ENCODE measurements at places on chromosomes 2 and 18.

DNA sequence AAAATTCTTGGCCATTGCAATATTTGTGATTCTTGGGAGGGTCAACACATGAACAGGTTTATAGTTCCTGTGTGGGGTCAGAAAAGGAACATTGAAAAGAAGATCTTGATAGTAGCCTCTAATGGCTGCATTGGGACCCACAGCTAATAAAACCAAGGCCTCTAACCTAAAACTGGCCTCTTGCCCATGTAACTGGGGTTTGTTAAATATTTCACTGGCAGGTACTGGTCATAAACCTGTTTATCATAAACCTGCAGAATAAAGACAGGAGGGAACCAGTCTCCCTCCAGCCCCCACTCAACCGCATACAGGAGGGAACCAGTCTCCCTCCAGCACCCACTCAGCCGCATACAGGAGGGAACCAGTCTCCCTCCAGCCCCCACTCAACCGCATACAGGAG lies 125.3 kb downstream of the PXDN start:
- no peak for DNase-seq

- DNase-seq: no peak
Measured at GRCh38 chr2:181474222-181474881, 17.2 kb downstream of the ITGA4 start.

GRCh38 chr18:59238385-59238784 lies 18.4 kb downstream of the GRP start:
- no peak for DNase-seq

GRCh38 chr18:59961070-59961469 lies 61.3 kb downstream of the PMAIP1 start:
- DNase-seq: no peak

DNA sequence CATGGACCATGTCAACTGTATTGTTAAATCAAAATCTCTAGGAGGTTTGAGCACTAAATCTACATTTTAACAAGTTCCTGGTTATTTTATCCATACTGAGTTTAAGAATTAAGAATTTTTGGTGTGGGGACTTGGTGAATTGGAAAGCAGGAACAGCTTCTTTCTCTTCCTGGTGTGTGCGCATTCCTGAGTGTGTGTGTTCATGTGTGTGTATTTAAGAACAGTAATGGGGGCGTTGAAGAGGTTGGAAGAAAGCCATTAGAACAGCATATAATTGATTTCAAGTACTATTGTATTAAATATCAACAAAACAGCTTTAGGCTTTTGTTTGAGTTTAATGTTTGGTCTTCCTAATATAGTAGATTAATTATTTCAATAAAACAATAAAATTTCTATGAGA lies 801.3 kb upstream of the ID2 start:
- DNase-seq: no peak

GRCh38 chr18:12839057-12839525 lies 44.9 kb downstream of the PTPN2 start:
- DNase-seq: no peak

- no peak for DNase-seq
Measured at GRCh38 chr2:229475778-229476177, 204.7 kb upstream of the PID1 start.

GRCh38 chr2:240320204-240320993 lies 115.1 kb upstream of the GPC1 start:
- DNase-seq: no peak

DNA sequence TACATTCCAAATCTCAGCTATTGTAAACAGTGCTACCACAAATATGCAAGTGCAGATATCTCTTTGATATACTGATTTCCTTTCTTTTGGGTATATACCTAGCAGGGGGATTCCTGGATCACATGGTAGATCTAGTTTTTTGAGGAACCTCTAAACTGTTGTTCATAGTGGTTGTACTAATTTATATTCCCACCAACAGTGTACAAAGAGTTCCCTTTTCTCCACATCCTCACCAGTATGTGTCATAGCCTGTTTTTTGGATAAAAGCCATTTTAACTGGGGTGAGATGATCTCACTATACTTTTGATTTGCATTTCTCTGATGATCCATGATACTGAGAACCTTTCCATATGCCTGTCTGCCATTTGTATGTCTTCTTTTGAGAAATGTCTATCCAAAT lies 6.3 kb upstream of the CCNT2 start:
- DNase-seq: no peak

DNA sequence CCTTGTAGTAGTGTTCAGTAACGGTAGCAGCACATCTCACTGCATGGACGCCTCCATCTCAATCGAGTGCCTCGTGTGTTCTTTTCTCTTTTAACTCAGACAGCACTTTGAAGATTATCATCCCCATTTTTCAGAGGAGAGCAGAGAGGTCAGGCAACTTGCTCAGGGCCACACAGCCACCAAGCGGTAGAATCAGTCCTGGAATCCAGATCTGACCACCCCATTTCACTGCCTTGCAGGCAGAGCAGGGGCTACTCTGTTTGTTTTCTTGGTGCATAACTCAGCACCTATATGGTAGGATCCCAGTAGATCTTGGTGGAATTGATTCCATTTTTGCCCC lies 129.5 kb downstream of the SMAD7 start:
- DNase-seq: no peak

- no peak for DNase-seq
Measured at GRCh38 chr2:112140205-112140802, 2.1 kb downstream of the FBLN7 start.

GRCh38 chr2:130755256-130756052 lies at the start of gene AMER3:
AMER3 (plus strand) TSS chr2:130755540; CDS start chr2:130762073, 6,533 bp downstream.
- no peak for DNase-seq

- DNase-seq: no peak
Measured at GRCh38 chr2:36277146-36277808, 78.3 kb upstream of the CRIM1 start.

GRCh38 chr2:159711562-159712142 lies 654 bp upstream of the MARCHF7 start:
- no peak for DNase-seq

DNA sequence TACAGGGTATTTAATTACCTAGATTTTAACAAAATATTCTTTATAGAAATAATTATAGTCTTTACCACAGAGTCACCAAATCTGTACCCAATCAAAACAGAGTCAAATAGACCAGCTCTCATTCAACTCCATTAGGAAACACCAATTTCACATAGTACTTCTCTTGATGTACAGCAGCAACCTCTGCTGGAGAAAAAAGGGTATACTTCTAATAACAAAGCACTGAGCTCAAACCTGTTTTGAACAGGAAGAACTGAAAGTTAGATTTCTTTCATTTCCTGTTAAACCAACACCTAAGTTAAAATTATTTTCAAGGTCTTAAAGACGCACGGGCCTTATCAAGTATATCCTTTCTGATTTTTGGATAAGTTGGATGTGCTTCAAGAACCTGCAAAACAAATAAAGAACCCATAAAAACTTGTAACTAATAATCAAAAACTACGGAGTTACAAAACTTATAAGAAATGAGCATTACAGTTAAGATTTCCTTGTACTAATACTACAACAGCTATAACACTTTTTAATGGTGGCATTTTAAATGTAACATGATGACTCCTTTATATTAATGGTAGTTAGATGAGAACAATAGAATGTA lies 79.0 kb downstream of the TTC21B start:
- no peak for DNase-seq

DNA sequence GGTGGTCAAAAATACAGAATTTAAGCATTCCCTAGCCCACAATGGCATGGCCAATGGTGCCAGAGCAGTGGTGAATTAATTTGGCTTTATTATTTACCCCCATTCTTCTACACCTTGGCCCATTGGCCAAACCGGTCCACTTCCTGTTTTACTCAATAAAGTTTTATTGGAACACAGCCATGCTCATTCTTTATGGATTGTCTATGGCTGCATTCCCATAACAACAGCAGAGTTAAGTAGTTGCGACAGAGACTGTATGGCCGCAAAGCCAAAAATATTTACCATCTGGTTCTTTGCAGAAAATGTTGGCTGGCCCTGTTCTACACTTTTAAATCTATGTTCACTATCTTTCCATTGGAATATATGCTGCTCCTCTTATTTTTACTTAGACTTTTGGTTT lies 130.3 kb upstream of the CCDC68 start:
- DNase-seq: no peak

GRCh38 chr18:79784965-79785770 lies 12.6 kb upstream of the KCNG2 start:
- DNase-seq: no peak

GRCh38 chr2:231926761-231927565 lies 767 bp upstream of the NPPC start:
- DNase-seq: no peak

- DNase-seq: no peak
Measured at GRCh38 chr18:28039078-28039477, 137.9 kb downstream of the CDH2 start.

GRCh38 chr2:85435220-85435958 lies 16.9 kb downstream of the SH2D6 start:
- no peak for DNase-seq

- no peak for DNase-seq
Measured at GRCh38 chr18:68267583-68267982, 447.3 kb downstream of the TMX3 start.

DNA sequence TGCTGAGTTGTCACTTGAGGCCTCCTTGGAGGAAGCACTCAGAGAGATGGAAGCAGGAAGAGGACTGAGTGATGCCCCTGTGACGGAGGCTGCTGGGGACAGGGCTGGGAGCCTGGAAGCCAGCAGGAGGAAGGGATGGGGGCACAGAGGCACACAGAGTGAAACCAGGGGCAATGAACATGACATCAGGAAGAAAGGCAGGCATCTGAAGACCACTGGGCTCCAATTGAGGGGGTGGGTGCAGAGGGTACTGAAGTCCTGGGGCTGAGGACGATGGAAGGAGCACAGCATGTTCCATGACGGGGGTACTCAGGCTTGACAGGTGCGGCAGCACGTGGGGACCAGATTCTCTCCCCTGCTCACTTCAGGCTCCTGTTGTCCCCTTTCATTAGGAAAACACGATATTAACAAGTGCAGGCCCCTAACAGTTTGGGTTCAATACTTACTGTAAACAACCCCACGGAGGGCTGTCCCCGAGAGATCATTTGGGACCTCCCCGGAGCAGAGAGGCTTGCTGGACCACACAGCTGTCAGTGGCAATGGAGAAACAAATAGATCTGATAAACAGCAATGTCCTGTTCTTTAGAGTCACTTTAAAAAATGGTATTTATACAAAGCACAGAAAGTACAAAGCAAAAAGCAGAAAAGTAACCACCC lies 8.7 kb downstream of the INPP5D start:
- no peak for DNase-seq

DNA sequence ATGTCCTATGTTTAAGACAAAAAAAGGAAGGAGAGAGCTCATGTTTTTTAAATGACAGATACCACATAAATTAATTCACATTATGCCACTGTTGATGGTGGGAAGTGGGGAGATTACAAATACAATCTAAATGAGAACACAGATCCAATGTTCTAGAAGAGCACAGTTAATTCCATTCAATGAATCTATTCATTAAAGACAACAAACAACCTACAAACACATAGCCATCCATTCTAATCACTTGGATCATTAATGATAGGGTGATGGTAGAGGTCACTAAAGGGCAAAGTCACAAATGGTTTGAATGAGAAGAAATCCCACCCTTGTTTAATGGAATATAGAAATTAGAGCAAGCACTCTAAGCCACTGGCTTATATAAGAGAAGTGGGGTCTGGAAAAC lies 21.7 kb downstream of the HNRNPA3 start:
- DNase-seq: no peak

DNA sequence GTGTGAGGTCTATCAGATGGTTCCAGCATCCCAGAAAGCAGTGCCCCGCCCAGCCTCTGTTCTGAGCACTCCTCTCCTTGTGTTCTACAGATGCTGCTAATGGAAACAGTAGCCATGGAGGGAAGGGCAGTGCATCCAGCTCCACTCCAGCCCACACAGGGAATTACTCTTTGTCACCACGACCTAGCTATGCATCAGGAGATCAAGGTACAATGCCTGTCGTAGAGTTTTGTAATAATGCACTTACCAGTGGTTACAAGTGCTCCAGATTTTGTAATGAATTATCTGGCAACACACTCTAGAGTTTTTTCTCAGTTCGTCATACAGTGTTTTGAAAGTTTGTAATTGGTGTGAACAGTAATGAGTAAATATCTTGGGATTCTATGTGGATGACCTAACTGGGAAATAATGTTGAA lies 161.1 kb downstream of the ESCO1 start:
- no peak for DNase-seq

GRCh38 chr2:36369716-36370115 lies 14.1 kb downstream of the CRIM1 start:
- no peak for DNase-seq

DNA sequence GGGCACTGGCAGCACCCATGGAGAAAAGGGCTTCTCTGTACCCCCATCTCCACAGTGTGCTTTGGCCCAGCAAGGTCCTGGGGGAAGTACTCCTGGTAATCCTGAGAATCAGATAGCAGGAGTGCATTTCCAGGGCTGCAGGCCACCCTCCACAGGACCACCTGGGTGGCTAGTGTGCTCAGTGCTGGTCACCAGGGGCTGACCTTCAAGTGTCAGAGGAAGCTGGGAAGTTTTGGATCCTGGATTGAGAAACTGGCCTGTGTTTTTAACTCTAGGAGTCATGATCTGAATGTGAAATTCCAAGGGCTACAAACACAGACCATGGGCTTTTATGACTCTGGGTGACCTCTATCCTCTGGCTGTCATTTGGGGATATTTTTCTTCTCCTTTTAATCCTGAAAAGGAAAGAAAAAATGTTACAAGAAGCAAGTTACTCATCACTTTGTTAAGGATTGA lies 9.3 kb downstream of the RHOB start:
- DNase-seq: no peak

DNA sequence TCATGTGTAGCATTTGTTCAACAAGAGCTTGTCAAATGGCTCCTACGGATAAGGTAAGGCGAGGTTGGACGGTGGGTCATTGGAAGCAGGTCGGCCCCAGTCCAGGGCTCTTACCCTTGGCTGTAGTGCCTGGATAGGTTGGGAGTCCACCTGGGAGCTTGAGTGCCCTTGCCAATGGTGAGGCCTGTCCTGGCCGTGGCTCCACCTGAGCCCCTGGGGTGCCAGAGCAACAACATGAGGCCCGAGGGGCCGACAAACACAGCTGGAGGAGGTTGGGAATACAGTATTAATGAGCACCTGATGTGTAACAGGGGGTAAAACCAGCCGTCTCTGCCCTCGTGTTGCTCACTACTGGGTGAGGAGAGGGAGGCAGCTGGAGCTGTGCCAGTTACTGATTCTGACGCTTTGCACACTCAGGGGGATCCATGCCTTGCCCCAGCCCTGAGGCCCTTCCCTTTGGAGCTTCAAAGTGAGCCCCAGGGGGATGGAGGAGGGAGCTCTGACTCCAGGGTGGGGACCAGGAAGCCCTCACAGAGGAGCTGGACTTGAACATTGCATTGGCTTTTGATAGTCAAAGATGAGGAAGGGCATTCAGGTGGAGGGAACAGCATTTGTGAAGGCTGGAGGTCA lies 87.2 kb downstream of the RHOB start:
- no peak for DNase-seq

DNA sequence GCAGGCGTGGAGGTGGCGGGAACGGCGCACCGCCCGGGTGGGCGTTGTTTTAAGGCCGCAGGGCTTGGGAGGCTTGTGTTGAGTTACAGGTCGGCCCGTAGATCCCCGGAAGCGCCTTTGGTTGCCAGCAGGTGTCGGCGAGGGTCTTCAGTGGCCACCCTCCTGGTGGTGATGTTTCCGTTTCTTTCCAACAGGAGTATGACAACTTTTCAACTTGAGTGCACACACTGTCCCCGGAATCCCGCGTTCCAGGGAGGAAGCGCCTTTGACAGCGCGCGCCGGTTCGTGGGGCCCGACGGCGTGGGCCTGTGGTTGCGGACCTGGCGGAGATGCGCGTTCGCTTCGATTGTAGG lies 1.0 kb upstream of the HDAC4 start:
- no peak for DNase-seq

All from activated CD4-positive, alpha-beta T cell treated with anti-CD3 and anti-CD28 coated beads, Interleukin-2, amount 50 U/mL, for 1 hour (primary cell).